ENCODE measurements at places on chromosomes 3 and 15.

GRCh38 chr3:107413264-107413663 lies 36.0 kb downstream of the CCDC54 start:
- no peak for DNase-seq

DNA sequence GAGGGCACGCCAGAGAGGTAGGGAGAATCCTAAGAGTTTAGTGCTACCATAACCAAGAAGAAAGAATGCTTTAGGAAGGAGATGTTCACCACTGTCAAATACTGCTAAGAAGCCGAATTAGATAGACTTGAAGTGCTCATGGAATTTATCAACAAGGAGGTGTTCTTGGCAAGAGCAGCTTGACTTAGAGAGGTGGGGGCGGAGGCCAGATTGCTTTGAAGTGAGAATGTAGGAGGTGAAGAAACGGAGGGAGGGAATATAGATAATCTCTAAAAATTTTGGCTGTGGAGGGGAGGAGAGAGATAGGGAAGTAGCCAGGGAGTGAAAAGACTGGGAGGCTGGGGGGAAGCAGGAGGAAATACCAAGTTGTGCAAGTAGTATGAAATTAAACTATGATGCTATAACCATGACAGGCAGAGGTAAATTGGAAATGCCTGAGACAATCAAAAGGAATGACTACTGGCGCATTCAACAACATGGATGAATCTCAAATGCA lies 35.5 kb downstream of the GADL1 start:
- DNase-seq = no peak

- DNase-seq = peak; percentile 7
Measured at GRCh38 chr15:73873889-73874511, 636 bp downstream of the TBC1D21 start.

DNA sequence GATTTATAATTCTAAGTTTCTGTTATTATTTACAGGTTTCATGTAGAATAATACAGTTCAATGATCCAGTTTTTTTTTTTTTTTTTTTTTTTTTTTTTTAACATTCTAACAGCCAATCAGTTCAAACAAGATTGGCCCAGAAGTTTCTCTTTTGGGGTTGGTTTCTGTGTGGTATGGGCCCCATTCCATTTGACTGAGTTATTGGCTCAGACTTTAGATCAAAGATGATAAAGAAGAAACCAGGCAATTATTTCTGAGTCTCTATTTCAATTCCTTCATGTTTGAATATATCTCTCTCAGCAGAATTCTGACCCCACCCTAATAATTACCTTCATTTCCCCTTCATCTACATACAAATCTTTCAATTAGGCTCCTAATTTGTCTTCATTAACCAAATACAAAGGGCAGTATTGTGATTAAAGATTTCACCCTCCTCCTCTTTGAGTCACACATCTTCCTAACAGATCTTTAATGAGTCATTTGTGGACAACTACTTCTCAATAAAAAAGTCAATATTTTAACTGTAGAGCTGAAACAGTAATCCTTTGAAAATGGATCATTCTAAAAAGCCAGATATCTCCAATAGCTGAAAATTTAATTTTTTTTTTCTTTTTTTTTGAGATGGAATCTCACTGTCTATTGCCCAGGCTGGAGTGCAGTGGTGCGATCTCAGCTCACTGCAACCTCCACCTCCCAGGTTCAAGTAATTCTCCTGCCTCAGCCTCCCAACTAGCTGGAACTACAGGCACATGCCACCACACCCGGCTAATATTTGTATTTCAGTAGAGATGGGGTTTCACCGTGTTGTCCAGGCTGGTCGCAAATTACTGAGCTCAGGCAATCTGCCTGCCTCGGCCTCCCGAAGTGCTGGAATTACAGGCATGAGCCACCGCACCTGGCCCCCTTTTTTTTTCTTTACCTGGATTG lies 878.8 kb downstream of the NAALADL2 start:
- no peak for DNase-seq

- DNase-seq = no peak
Measured at GRCh38 chr3:50414616-50415015, 55.3 kb upstream of the TMEM115 start.

DNA sequence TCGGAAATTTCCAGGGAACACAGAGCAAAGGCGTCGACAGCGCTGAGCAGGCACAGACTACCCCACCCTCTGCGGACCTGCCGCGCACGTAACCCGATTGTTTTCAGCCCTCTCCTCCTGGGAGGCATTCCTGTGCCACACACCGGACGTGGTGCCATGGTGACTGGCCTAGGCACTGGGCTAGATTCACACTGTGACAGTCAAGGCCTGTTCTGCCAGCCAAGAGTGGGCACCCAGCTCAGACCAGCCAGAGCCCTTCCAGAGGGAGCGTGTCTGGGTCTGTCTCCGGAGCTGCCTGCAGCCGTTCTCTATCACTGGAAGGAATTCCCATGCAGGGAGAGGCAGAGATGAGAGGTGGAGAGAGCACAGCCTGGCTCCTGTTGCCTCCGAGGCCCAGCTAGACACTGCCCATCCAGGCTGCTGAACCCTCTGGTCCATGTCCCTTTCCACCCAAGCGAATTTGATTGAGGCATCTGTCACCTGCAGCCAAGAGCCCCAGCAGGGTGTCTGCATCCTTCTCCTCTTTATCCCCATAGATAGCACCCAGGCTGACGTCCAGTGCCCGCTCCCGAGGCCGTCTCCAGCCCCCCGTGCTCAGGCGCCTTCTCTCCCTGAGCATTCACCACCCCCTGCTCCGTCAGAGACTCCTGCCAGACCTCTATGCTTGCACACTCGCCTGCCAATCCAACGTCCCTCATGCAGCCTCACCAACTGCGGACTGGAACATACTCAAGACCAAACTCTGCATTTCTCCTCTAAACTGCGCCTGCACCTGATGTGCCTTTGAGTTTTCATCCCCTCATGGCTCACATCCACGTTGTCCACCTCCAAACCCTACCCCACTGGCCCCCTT lies 267.5 kb downstream of the OCA2 start:
- no peak for DNase-seq

- peak; percentile 9 for DNase-seq
Measured at GRCh38 chr3:42013691-42014457, 52.0 kb upstream of the ULK4 start.

DNA sequence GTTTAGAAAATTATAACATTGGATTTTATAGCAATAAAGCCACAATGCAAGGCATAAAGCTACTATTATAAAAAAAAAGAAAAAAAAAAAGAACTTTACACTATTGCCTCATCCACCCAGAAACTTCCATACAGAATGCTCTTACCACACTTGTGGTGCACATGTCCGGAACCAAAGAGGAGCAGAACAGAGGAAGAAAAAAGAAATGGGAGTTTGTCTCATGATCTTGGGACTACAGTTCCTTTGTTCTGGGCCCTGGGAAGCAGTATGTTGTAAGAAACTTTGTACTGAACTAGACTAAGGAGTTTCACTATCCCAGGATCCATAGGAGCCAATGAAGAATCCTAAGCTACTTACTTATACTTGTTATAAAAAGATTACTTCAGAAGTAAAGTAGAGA lies 36.1 kb downstream of the FMN1 start:
- no peak for DNase-seq
